ENCODE measurements at places on chromosomes 11 and 22.

- no peak for DNase-seq
These were observed 27.4 kb upstream of the SEPTIN5 start for GRCh38 chr22:19686946-19687345.

DNA sequence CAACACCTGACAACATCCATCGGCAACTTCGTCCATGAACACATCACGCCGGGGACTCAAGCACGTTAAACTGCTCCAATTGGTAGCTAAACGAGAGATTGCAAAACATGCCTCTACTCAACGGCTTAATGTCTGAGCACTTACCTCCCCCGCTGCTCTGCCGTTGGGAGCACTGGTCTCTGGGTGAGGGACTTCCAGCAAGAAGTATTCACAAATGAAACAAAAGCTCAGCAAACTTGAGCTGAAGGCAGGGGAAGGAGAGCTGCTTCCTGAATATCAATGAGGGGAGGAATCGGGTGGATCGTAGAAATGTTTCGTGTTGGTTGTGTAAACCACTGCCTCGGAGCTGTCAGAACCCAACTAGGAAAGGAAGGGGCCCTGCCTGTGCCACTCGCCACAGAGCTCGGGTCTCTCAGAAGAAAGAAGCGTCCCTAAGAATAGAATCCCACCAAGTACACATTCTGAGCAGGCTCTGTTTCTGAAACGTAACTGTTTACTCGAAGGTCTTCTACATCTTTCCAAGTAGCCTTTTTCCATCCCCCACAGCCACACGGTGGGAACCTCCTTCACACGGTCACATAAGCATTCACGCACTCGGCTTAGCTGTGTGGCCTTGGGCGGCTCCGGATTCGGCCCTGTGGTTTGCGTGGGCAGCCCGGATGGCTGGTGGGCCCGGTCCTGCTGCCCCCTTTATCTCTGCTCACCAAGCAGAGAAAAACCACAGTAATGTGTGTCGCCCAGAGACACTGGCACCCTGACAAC, at the start of gene MLC1:
TSS of gene MLC1 (minus strand) at position 216 of the 762 bp plus-strand sequence. CDS start 524 bp downstream, outside the sequence.
- peak; percentile 82 for DNase-seq

DNA sequence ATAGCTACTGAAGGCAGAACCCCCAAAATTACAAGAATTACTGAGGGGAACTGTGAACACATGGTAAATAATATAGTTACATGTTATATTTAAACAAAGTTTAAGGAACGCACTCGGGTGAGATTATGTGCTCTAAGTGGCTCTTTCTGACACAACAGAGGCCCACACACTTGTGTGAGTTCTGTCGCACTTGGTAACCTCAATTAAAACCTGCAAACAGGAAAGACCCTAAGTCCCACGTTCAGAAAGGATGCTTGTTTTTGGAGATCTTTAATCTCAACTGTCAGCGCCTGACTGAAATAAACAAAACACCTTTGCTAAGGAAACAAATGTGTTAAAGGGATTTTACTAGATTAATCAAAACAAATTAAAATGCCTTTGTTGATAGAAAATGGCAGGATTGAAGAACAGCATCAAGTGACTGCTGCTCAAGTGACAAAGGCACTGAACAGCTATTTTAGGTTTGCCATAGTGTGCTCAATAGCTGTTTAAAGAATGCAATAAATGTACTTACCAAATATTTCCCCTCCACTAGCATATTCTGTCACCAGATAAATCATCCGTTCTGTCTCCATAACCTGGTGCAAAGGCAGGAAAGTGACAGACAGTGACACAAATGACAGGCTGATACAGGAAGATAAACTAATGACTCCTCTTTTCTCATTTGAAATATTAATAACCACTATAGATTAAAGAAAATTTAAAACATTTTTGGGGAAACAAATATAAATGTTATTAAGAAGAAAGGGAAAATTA, 116.3 kb upstream of the APOA1 start:
- no peak for DNase-seq

GRCh38 chr11:28318871-28319270, 210.7 kb downstream of the METTL15 start:
- DNase-seq = no peak

- DNase-seq = no peak
These were observed 94.0 kb upstream of the B3GAT1 start for GRCh38 chr11:134506046-134506445.

All from SK-N-MC (cell line).